NCI-H510A (cell line): ENCODE measurements at places on chromosomes 2 and 18.

- DNase-seq: no peak
Measured at GRCh38 chr2:204453730-204454167, 91.5 kb upstream of the PARD3B start.

- no peak for DNase-seq
Measured at GRCh38 chr18:31669541-31669940, 14.8 kb downstream of the B4GALT6 start.

- DNase-seq: no peak
Measured at GRCh38 chr18:3912705-3913104, 462.7 kb downstream of the TGIF1 start.

GRCh38 chr2:217836901-217837491 is 165.8 kb downstream of the TNS1 start:
- DNase-seq: peak; percentile 29

DNA sequence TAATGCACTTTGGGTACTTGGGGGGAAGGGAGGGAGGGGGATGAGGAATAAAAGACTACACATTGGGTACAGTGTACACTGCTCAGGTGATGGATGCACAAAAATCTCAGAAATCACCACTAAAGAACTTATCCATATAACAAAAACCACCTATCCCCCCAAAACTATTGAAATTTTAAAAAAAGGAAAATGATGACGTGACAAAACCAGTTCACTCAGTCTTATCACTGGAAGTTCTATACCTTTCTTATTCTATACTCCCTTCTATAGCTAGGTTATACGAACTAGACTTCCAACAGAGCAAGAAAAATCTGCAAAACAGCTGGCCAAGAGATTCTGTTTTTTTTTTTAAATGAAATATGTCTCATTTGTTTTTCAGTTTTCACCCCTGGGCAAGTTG is 20.8 kb downstream of the DYNAP start:
- DNase-seq: no peak

- no peak for DNase-seq
Measured at GRCh38 chr2:152622219-152622618, 95.0 kb downstream of the PRPF40A start.

GRCh38 chr2:24399434-24400206 is 39.3 kb upstream of the ITSN2 start:
- DNase-seq: peak; percentile 82

GRCh38 chr2:164430166-164430783 is 191.0 kb downstream of the GRB14 start:
- no peak for DNase-seq

DNA sequence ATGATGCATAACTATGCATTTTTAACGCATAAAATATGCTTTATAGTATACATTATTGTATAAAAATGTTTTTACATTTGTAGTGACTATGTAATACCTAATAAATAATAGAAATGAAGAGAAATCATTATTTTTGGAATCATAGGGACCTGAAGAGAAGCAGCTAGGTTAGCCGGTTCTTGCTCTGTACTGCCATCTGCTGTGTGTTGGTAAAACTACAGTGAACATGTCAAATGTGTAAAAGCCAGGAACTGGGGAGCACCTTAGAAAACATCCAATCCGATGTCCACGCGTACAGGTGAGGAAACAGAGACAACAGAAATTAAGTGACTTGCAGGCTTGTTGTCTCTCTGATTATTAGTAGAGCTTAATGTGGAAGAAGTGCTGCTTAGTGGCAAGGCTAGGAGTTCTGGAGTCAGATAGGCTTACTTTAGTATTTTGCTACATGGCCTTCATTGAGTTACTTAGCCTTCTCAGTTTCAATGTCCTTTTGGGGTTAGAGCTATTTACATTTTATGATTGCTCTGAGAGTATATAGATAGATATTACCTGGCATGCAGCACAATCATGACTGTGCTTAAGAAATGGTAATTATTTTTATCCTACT is 386.5 kb downstream of the DLGAP1 start:
- peak; percentile 4 for DNase-seq

DNA sequence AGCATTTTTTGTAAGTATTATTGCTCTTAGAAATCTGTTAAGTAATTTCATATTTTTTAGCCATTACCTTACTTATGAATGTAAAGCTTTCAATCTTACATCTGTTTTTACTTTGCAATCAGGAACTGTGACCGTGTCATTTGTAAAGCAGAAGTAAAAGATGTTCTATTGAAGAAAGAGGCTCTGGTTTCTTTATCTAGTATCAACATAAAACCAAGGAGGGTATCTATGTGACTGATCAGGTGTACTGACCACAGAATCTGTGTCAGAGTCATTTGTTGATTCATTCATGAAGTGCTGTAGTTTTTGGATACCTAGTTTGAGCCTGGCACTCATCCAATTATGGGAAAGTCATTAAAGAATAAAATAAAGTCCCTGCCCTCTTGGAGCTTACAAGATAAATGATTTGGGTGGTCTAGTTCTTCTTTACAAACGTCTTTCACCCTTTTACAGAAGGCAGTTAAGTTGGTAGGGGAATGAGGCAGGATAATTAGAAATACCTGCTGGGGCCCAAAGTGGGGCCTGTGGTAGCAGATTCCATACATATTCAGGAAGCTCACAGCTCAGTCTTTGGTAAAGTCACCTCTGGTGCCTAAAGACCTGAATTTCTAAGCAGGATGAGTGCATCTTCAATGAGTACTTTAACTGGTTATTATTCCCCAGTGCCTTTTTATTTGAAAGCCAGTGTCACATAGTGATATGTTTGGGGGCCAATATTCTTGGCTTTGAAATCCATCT is 260.6 kb upstream of the NT5C1B start:
- no peak for DNase-seq
